ENCODE measurements at places on chromosomes 7 and 10.

- no peak for DNase-seq
These were observed 104.1 kb upstream of the DPP6 start for GRCh38 chr7:153948060-153948459.

GRCh38 chr10:132705173-132705572, 80.8 kb downstream of the NKX6-2 start:
- no peak for DNase-seq

- no peak for DNase-seq
These were observed 49.3 kb downstream of the TPK1 start for GRCh38 chr7:144786522-144786921.

- DNase-seq: no peak
These were observed 39.4 kb downstream of the PHTF2 start for GRCh38 chr7:77837966-77838365.

- DNase-seq: no peak
These were observed 110.7 kb downstream of the LRMDA start for GRCh38 chr10:75542084-75542483.

- DNase-seq: no peak
These were observed 1.7 kb upstream of the CDH23 start for GRCh38 chr10:71394926-71395562.

- DNase-seq: peak; percentile 85
These were observed 19.7 kb upstream of the CCSER2 start for GRCh38 chr10:84308481-84309304.

- DNase-seq: no peak
These were observed 105.1 kb downstream of the AASS start for GRCh38 chr7:122038904-122039303.

GRCh38 chr7:22470981-22471380, 29.0 kb downstream of the STEAP1B start:
- no peak for DNase-seq

DNA sequence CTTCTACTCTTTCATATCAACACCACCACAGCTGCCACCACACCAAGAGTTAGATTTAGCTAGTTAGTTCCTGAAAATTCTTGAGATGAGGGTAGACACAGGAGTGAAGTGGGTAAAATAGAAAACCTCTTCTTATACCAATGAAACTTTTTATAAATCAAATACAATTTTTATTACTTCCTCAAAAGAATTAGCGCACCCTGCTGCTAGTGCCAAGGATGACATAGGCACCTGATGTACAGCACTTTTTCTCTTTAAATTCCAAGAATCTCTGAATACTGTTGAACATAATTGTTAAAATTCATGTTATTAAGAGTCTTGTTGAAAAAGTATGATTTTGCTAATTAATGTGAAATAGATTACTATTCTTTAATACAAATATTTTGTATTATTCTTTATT, 11.4 kb downstream of the ZWINT start:
- DNase-seq: no peak

GRCh38 chr7:130153211-130153908, 51.8 kb downstream of the TMEM209 start:
- DNase-seq: no peak

DNA sequence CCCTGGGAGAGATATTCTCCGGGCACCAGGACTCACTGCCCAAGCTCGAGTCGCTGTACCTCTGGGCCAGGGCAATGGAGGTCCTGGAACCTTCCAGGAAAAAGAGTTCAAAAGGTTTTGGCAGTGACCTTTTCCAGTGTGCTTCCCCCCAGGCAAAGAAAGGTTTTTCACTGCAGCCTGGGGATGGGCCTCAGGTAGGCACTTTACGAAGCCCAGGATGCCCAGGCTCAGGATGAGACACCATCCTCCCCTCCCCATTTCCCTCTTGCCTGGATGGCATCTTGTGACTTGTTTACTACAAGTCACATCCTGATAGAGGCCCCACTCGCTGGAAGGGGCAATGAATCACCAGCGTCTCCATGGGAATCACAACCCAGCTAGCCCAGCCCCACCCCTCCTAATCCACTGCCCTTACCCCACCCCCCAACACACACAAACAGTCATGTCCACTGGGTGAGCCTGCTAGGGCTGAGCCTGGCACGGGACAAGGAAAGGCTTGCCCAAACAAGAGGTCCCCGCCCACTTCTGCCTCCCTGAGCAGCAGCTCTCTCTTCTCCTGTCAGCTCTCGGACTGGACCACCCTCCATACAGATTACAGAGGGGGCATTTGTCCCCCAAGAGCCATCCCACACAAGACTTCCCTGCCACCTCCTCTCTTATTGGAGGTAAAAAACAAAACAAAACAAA, 93.8 kb upstream of the SMNDC1 start:
- DNase-seq: peak; percentile 97

DNA sequence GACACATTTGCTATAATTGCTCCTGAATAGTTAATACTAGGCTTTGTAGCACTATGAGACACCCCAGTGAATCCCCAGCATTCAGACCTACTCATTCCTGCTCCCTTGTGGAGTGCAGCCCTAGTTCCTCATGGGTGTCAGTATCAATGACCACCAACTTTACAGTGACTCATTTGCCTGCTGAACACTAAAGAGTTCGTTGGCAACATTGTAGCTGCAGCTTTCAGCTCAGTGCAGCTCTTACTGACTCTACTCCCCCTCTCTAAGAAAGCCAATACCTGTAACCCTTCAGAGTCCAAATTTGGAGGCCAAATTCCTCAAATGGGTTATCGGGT, 127.1 kb upstream of the MTPN start:
- no peak for DNase-seq

DNA sequence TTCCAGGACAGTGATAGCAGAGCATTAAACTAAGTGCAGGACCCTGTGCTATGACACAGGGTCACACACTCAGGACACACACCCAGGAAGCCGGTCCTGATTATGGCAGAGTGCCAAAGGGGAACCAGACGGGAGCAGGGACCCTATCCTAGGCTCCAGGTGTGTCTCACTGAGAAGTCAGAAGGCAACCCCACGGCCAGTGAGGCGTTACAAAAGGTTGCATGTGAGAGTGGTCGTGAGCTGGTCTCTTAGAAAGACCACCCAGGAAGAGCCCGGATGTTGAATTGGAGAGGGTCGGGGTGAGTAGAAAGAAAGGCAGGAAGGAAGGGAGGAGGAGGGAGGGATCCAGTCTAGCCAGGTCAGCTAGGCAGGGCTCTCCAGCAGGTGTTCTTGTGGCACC, 31.0 kb downstream of the FRMPD2 start:
- no peak for DNase-seq

DNA sequence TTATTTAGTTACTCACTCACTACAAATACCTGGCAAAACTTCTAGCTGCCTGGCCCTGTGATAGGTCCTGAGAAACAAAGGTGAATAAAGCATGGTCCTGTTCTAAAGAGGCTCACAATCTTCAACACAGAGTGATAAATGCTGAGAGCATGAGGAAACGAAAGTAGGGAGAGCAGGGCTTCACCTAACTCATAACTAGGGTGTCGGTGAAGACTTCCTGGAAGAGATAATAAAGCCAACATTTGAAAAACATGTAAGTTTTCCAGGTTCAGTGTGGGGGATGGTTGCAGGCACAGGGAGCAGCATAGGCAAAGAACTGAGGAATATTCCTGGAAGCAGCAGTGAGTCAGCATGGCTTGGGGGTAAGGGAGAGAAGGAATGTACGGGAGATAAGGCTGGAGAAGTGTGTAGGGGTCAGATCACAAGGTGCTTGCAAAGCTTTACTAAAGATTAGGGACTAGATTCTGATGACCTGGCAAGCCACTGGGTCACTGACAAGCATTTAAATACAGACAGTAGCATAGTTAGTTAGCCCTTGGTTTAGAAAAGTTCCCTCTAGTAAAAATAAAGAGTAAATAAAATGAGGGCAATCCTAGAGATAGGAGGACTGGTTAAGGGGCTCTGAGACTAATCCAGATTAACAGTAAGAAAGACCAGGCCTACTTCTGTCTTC, 5.1 kb downstream of the KEL start:
- DNase-seq: peak; percentile 5

- no peak for DNase-seq
These were observed 99.6 kb downstream of the CHST15 start for GRCh38 chr10:123993534-123994416.

- DNase-seq: no peak
These were observed 193.8 kb downstream of the CYP26A1 start for GRCh38 chr10:93267521-93267920.

- DNase-seq: no peak
These were observed 299.4 kb downstream of the LRRTM3 start for GRCh38 chr10:67225226-67225625.
